CD4-positive, alpha-beta T cell treated with Interleukin-15 for 1 hour (primary cell): ENCODE measurements at places on chromosomes 6 and 20.

DNA sequence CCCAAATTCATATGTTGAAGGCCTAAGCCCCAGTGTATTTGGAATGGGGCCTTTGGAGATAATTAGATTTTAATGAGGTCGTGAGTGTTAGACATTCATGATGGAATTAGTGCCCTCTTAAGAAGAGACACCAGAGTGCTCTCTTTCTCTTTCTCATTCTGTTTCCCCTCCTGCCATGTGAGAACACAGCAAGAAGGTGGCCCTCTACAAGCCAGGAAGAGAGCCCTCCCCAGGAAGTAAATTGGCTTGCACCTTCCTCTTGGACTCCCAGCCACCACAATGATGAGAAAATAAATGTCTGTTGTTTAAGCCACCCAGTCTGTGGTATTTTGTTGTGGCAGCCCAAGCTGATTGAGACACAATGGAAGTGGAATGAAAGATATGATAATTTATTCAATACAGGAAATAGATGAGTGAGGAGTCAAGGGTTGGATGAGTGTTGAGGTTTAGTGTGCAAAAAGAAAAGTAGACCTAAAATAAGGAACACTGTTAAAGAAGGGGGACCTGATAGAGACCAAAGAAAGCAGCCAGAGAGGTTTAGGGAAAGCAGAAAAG lies 25.9 kb upstream of the ATXN1 start:
- DNase-seq: no peak

DNA sequence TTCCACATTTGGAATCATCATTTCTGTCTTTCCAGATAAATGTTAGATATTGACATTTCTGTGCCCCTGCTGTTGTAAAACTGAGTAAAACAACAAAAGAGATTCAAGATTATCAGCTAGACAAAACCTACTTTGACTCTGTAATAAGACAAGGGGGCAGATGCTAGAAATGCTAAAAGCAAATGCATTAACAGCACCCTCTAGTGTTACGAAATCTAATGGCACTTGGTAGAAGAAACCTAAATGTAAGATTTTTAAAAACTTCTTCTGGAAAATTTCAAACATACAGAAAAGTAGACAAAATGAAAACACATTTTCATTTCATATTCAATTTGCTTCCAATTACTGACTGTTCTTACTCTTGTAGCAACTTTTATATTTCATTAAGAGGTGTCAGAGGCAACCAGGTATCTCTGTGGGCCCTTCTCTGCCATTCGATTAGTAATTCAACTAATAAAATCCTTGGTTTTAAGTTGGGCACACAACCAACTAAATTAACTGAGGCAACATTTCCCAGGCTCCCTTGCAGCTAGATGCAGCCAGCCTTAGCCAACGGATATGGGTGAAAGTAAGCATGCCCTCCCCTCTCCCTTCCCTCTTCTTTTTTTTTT lies 45.0 kb downstream of the SLC23A2 start:
- DNase-seq: no peak

DNA sequence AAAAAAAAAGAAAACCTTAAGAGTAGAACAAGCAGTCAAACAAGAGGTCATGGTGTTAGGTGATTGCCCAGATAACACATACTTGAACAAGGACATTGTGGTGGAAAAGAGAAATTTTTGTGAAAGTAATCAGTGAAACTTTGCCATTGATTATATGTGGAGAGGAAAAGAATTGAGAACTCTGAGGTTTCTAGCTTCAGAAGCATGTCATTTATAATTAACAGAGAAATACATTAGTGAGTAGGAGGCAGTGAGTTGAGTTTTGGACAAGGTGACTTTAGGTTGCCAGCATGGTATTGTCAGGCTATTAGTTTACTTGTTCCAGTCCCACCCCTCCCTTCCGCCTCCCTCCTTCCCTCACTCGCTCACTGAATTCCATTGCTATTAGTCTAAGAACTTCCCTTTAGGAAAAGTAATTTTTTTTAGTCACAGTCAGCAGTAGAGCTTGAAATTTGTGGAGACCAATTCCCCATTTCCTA lies 17.2 kb downstream of the TAB2 start:
- no peak for DNase-seq

GRCh38 chr6:40391086-40391485 lies 196.1 kb downstream of the LRFN2 start:
- DNase-seq: no peak

DNA sequence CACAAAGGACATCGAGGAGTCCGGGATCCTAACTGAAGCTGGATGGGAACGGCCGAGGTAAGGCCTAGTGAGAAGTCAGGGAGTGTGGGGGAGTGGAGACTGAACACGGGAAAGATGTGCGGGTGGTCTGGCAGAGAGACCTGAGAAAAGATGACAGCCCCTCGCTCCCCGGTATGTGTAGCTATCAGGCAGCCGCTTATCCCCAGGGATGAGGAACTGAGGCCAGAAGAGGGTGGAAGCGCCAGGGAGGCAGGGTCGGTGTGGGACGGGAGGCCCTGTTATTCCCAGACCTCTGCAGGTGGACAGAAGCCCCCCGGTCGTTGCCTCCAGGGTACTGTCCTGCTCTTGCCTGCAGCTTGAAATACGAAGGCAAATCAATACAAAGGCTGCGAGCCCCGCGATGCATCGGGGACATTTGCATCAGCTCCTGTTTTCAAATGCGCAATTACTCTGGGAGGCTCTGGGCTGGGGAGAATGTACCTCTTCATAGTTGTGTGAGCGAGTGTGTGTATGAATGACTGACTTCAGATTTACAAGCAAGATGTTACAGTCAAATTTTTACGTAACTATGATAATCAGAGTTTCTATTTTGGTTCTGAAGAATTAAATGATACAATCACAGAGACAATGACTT lies 221.3 kb downstream of the QKI start:
- DNase-seq: no peak

- no peak for DNase-seq
These were observed 50.5 kb upstream of the ENPP5 start for GRCh38 chr6:46221222-46221793.

- no peak for DNase-seq
These were observed 16.4 kb upstream of the CFAP206 start for GRCh38 chr6:87391334-87391733.

DNA sequence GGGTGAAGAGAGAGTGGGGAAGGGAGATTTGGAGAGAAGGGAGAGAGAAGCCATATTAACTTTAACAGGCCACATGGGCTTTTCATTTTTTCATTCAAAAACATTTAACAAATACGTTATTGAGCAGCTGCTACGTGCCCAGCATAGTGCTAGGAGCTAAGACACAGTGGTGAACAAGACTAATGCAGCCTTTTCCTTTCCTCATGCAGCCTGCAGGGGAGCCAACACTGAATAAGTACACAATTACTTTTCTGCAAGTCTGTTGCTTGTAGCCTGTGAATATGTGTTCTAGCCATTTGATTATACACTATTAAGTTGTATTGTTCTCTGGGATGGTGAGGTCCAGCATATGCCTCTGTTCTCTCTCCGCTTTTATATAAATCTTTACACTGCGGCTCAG lies 1.9 kb upstream of the BLOC1S5 start:
- DNase-seq: no peak

DNA sequence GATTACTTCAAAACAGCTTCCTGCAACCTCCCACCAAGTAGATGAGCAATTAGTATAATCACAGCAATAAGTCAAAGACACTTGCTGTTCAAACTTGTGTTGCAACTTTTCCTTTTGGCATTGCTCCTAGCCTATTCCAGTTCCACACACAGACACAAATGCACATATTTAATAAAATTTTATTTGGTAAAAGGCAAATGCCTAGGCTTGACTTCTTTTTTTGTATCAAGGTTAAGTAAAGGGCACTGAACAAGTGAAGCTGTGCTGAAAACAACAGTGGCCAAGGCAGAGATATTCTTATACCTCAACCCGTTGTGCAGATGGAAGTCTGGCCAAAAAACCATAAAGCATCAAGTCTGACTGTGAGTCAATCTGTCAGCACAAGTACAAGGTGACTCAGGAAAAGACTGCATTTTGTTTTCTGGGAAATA lies 708.4 kb upstream of the CITED2 start:
- no peak for DNase-seq

DNA sequence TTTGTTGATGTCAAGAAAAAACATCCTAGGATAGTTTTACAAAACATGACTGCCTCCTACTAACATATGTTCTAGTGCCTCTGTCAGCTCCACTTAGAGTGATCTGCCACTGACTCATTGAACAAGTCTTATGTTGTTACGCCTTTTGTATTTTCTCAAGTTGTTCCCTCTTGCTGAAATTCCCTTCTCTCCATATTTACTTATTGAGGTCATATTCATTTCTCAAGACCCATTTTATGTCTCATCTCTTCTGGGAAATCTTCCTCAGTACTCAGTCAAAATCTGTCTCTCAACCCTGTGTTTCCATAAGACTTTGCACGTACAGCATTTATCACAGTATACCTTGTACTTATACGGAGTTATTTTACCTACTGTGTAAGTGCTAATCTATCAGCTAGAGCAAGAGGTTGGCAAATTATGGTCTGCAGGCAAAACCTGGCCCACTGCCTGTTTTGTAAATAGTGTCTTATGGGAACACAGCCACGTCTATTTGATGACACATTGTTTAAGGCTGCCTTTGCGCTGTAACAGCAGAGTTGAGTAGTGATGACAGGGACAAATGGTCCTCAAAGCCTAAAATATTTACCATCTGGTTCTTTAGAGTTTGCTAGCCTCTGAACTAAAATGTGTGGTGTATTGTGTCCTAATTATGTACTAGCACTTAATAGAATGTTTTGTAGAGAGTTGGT lies 83.4 kb downstream of the ADGRB3 start:
- DNase-seq: no peak

DNA sequence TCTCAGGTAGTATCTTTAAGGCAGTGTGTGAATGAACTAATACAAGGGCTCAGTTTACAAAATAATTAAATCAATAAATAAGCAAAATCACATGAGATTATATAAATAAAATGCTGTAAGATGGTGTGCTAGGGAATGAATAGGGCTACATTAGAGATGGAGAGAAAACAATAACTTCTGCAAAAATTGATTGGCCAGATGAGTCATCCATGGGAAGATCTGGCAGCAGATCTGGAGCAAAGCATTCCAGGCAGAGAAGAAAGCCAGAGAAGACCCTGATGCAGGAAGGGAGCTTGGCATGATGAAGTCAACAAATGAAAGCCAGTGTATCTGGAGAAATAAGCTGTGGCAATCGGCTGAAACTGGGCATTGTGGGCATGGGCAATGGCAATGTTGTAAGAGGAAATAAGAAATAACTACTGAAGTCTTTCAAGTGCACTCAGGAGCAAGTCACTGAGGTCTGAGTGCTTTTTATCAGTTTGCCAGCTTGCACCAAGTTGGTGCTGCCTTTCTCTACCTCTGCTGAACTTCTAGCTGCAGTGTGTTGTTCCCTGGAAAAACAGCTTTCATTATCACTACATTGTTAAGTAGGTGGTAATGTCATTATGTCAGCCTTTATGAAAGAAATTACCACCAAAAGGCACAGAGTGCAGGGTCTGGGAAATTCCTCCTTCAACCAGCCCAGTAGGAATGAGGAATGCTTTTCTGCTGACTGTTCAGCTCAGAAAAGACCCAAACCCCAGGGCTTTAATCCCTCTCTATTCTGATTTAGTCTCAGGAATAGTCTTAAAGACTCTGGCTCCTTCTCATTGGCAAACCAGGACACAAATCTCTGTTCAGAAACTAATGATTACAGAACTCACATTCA lies 231.6 kb downstream of the HTR1B start:
- no peak for DNase-seq

GRCh38 chr6:100657678-100658330 lies 193.1 kb upstream of the SIM1 start:
- no peak for DNase-seq

GRCh38 chr6:80256691-80257090 lies 150.2 kb downstream of the BCKDHB start:
- DNase-seq: no peak

GRCh38 chr20:52812231-52812847 lies 159.8 kb upstream of the TSHZ2 start:
- no peak for DNase-seq
